ENCODE measurements at places on chromosomes 5 and 9.

- no peak for DNase-seq
These were observed 108.3 kb downstream of the DENND1A start for GRCh38 chr9:123821619-123822018.

DNA sequence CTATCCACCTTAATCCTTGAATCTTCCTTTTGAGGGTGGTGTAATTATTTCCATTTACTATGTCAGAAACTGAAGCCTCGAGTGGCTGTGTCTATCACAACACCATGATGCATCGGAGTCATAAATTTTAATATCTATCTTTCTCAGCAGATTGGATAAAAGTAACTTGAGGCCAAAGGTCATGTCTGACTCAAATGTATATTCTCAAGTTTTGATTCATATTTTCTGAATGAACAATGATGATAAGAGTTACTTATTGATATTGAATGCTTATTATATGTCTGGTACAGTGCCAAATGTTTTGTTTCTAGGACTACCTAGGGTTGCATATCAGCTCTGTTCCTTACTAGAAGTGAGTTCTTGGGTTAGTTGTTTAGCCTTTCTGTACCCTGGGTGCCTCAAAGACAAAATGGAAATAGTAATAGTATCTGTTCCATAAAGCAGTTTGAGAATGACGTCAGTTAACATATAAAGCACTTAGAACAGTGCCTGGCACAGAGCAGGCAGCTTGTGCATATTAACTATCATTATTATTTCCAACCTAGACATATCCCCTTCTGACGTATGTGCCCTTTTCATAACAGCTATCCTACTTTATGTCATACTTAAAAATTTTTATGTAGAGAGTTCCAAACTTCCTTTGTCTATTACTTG, 42.6 kb downstream of the PRDM6 start:
- DNase-seq, result no peak

- DNase-seq, result no peak
These were observed 1151.6 kb upstream of the CDH6 start for GRCh38 chr5:30041831-30042385.

DNA sequence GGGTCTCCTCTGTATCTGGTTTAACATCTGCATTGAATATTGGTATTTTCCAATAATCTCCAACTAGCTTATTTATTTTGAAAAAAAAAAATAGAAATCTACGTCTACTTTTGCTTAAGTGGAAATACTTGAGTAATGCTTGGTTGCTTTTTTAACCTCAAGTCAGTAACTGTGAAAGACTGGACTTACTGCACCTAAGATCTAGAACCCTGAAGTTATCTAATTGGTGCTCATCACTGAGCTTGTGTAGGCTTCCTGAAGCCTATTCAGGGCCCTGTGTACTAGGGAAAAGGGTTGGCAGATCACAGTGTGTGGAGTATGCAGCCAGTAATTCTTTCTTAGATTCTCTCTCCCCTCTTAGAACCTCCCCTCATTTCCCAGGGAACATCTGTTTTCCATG, 16.2 kb downstream of the SLC1A1 start:
- DNase-seq, result no peak

- no peak for DNase-seq
These were observed 23.7 kb upstream of the NPR3 start for GRCh38 chr5:32687499-32687831.

DNA sequence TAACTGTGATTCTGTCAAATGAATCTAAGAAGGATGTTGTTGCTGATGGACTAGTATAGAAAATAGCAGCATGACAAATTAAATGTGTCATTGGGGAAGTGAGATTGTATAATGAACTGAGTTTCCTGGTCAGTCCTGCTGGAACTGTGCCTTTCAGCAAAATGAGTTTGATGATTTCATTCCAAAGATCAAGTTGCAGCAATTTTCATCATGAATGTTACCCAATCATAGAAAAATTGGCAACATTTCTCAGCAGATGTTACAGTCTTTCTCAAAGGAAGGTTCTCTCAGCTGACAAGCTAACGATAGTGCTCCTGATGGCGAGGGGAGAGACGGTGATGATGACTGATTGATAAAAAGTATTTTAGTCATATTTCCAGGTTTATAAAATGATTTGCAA, 10.7 kb downstream of the PCDHAC2 start:
- DNase-seq, result no peak

GRCh38 chr9:122075135-122076030, 17.7 kb downstream of the TTLL11 start:
- no peak for DNase-seq

- DNase-seq, result no peak
These were observed 143.6 kb downstream of the PDE4D start for GRCh38 chr5:59749782-59750520.
